ENCODE measurements at places on chromosomes 1 and 21. TPM values are rescaled to one million over a fixed set of nuclear protein-coding genes. Genes with fewer than 3 reads are reported as not detected.

Gene FGGY
- total RNA-seq, result 5.4 TPM

- DNase-seq, result peak; percentile 78
These were observed 739.0 kb downstream of the NCAM2 start for GRCh38 chr21:21737186-21737585.

GRCh38 chr21:29829564-29830275, 110.1 kb downstream of the GRIK1 start:
- peak; percentile 3 for DNase-seq

DNA sequence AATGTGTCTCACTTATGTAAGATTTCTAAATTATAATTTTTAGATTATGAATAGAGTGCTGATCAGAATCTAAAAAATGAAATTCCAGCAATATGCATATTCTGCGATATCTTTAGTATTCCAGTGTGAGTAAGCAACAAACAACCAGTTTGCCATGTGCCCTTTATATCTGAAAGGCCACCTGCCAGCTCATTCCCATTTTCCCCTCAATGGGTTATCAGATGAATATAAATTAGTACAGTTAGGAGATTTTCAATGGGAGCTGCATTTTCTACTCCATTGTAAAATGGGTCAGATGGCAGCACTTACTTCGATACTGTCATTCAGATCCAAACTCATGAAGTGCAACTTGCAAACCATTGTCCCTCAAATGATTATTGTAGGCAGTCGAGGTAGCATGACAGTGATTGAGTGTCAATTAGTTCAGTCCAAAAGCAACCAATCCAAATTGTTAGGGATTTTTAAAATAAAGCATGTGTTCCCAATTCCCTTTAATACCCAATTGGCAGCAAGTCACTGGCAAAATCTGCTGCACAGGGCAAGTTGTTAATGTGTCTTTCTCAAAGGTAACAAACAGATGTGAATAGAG, 680.3 kb downstream of the LRRIQ3 start:
- DNase-seq, result no peak

Gene ANGPTL3
- not detected for total RNA-seq

- DNase-seq, result peak; percentile 31
These were observed 216.3 kb downstream of the COL11A1 start for GRCh38 chr1:102891868-102892625.

- DNase-seq, result no peak
These were observed 391.9 kb downstream of the SIPA1L2 start for GRCh38 chr1:232238009-232238408.

DNA sequence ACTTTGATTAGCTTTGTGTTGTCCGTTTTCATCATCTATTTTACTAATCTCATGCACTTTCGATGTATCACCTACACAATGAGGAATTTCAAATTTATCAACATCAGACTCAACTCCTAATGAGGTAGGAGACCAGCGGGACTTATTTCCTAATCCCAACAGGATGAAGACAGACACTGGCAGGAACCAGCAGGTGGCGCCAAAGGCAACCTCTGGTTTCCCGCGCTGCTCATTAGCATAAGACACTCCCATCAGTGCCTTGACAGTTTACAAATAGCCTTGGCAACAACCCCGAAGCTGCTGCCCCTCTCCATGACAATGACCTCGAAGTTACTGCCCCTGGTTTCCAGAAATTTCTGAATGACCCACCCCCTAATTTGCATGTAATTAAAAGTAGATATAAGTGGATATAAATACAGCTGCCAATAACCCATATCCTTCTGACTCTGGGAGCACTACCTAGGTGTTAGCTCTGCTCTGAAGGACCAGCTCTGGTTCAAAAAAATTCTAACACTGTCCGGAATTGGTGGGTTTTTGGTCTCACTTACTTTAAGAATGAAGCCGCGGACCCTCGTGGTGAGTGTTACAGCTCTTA, 974.8 kb downstream of the ADGRL2 start:
- DNase-seq, result peak; percentile 41

- no peak for DNase-seq
These were observed 667.3 kb downstream of the PTPRU start for GRCh38 chr1:29903548-29904166.

GRCh38 chr1:180198196-180198595, 31.9 kb upstream of the LHX4 start:
- DNase-seq, result no peak

DNA sequence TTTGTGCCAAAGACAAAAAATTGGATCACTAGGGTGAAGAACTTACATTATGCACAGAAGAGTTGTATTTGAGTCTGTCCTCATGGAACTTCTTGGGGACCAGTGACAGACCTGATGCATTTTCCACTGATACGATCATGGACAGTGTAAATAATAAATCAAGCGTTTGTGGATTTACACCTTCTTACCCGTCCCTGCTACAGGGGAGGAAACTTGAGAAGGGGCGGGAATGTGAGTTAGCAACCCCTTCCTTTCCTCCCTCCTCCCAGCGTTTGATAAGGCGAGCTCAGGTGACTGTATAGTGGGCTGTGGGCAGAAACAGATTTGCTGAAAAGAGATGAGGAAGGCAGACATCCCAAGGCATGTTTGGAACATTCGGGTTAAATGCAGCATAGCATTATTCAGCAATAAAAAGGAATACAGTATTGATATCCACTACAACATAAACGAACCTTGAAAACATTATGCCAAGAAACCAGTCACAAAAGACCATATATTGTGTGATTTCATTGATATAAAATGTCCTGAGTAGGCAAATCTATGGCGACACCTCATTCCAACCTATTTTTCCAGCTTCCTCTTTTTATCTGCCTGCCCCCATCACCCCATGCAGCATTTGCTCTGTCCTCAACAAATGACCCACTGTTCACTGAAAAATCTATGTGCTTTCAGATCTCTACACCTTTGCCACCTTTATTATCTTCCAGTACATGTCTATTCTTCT, 128.7 kb downstream of the ZZZ3 start:
- DNase-seq, result no peak

DNA sequence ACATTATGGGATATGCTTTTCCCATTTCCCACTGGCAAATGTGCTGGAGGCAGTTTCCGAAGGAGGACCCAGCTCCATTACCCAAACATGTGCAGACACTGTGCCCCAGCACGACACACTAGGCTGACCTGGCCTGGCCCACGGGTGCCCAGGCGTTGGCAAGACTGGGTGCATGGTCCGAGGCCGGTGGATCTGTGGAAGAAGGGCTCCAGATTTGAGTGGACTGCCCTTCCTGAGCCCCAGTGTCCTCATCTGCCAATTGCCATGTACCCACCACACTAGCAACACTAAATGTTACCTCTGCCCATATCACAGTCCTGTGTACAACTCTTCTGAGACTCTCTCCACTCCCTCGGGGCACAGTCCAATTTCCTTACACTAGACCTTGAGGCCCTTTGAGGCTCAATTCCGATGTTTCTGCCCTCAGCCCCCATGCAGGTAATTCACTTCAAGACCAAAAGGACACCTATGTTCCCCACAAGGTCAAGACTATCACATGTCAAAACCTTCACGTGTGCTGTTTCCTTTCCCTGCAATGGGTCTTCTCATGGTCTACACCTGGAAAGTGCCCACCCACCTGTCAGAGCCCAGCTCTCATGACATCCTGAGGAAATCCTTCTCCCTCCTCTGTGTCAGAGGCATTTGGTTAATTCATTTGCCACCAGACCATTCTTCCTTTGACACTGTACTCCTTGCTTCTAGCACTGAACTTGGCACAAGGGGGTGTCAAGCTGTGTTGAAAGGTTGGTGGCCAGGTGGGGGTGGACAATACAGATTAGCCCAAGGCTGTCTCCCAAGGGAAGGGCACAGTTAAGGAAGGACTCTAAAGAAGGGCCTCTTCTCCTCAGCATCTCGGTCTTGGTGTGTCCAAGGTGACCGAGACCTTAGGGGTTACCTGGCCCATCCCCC, 124.9 kb downstream of the DMRTB1 start:
- DNase-seq, result no peak

DNA sequence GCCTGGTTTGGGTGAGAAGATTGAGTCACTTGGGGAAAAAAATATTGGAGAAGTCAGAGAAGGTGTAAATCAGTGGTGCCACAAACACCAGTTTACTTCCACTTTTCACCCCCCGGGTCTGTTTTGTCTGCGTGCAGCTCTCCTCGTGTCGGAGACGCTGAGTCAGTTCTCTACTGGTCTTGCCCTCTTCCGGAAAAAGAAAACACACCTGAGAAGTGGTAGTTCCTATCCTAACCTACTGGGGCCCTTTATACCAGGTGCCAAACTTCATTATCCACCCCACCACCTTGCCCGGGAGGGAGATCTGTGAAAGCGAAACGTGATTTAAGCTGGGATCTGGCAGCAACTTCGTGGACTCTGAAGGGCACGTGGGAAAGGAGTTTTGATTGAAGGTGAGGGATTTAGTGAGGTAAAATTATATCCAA, 855 bp upstream of the IVNS1ABP start:
- DNase-seq, result peak; percentile 81

GRCh38 chr1:208272713-208273112, 28.5 kb upstream of the PLXNA2 start:
- no peak for DNase-seq

Gene TRNP1
- total RNA-seq, result 3.9 TPM

Gene CYP4A11
- total RNA-seq, result not detected

Gene BRINP2
- 0.17 TPM for total RNA-seq

DNA sequence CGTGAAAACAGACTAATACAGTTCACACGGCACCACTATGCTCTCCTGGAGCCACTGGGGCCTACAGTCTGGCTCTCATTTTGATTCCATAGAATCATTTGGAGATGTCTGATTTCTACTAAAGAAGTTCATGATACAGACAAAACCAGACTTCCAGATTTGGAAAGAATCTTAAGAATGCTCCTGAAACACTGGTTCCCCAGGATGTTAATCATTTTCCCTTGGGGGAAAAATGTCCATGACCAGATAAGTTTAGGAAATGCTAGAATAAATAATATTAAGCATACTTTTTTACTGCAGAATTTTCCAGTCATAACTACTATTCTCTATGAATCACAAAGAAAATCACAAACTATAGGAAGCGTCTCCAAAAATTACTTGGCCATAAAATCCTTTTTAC, 63.0 kb upstream of the RGS7 start:
- DNase-seq, result no peak

Gene ADCY10
- total RNA-seq, result 0.15 TPM

DNA sequence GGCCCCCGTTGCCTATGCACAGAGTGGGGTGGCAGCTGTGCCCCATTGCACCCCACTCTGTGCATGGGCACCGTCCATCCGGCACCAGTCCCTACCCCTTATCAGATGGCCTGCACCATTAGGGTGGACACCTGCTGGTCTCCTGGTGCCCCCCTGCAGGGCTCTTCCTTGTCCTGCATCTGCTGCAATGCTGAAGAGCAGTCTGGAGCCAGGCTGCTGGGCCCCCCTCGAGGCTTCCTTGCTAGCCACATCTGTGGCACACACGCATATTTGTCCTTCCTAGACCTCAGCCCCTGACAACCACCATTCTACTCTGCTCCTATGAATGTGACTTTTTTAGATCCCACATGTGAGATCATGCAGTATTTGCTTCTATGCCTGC, 56.4 kb downstream of the COL18A1 start:
- DNase-seq, result no peak

DNA sequence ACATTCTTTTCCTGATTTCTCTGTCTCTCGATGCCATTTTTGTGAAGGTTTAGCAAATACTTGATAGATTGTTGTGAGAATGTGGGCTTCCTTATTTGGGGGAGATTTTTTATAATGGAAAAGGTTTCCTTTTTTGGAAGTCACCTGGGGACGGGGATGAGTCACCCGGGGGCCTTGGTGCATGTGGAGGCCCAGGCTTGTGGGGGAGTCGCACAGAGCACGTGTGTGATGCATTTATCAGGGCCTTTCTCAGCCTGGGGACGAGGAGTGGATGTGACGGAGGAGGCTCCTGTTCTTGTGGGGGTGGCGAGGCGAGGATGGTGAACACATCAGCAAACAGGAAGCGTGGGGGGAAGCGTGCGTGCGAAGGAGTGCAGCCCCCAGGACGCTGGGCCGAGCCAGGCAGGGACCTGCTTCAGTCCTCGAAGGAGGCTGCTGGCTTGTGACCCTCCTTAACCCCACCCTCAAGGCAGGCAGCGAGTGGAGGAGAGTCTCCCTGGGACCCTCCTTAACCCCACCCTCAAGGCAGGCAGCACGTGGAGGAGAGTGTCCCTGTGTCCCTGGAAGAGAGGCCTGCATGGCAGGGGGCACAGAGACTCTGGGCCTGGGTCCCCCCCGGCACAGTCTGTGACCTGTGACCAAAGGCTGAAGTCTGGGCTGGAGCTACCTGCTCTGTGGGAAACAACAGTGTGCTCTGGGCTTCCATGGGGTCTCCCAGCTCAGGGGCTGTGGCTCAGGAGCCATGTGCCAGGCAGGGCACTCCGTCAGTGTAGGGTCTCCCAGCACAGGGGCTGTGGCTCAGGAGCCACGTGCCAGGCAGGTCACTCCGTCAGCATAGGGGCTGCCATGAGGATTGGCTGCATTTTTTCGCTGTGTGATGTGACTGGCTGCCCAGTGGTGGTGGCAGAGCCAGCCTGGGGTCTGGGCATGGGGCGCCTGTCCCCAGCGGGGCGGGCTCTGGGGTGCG, 57.2 kb downstream of the AGPAT3 start:
- DNase-seq, result no peak

DNA sequence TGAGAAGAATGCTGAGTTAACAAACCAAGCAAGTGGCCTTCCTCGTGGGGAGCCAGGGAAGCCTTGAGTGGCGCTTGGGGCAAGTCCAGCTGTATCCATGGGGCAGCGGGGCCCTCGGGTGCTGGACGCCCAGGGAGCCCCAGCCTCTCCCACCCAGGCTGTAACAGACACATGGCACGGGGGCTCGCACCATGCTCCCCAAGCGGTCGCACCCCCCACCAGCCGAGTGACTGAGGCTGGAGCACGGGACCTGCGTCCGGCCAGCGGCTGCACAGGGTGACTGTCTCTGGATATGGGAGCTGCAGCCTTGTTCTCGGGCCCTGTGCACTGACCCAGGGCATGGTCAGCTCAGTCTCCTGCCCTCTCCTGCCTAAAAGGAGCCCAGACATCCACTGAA, 53.9 kb upstream of the ACTRT2 start:
- DNase-seq, result no peak

DNA sequence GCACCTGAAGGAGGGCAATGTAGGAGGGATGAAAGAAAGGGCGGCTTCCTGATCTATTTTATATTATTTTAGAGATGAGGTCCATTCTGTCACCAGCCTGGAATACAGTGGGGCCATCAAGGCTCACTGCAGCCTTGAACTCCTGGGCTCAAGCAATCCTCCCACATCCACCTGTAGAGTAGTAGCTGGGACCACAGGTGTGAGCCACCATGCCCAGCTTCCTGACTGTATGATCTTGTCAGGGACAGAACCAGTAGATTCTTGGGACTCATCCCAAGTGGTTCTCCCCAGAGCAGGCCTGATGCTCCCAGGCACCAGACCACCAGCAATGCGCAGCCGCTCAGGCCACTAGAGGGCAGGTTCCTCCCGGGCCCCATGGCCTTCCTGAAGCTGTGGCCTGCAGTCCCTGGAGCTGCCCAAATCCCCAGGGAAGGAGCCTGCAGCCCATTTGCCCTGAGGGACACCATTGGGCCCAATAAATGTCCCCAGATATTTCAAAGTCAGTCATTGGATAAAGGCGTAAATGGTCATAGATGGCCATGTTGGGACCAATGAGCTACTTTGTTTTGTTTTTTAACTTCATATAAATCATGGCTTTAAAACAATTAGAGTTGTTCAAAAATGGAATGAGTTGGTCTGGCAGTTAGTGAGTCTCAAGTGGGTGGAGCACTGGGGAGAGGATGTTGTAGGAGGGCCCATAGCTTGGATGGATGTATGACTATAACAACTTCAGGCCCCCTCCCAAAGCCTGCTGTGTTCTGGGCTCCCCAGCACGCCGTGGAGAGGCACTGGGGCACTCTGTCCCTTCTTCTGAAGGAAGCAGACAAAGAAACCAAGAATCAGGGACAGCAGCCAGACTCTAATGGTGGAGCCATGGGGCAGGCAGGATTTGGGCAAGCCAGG, 44.7 kb upstream of the GOLT1A start:
- peak; percentile 65 for DNase-seq

GRCh38 chr1:15191770-15192169, 38.2 kb downstream of the TMEM51 start:
- DNase-seq, result no peak

Data from M059J (cell line).